ENCODE measurements at places on chromosomes 12 and 14. TPM values are rescaled to one million over a fixed set of nuclear protein-coding genes. Genes with fewer than 3 reads are reported as not detected.

TNFAIP2 gene
- total RNA-seq: 5.5 TPM

DNA sequence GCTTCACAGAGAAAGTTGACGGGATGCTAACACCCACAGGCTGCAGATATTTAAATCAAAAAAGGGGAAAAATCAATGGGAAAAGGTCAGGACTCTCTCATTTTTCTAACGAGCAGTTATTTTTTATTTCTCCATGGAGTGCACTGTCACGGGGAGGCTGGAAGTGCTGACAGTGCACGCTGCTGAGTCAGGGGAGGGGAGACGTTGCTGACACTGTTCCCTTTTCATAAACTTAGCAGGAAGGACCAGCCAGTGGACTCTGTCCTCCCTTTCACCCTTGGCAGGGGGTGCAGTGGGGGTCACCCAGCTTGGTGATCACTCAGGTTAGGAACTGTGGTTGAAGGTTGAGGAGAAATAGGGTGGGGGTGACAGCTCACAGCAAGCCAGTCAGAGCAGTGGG is 65.6 kb upstream of the FUT8 start:
- DNase-seq: no peak

DNA sequence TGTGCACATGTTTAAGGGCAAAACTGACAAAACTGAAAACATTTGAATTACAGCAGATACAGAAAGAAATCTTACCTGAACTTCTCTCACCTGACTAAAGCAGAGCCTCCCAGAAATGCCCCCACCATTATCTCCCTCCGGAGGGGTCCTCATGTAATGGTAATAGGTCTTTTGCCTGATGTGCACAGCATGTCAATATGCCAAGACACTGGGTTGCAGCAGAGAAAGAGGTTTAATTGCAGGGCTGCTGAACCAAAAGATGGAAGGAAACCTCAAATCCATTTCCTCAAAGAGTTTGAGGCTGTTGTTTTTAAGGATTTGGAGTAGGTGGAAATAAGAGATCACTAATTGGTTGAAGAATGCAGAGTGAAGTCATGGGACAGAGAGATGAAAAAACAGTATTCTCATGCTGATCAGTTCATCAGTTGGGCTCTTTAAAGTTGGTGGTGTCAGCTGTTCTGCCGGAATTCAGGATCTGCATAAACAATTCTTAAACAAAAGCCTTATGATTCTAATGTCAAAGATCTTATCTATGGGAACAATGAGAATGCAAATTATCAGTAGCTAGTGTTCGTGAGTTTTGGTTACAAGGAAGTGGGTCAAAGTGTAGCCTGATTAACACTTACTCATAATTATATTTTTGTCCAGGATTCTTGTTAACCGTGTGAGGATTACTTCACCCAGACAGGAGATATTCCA is 18.2 kb downstream of the ANG start:
- DNase-seq: no peak

TMPRSS12 gene
- total RNA-seq: not detected

DNA sequence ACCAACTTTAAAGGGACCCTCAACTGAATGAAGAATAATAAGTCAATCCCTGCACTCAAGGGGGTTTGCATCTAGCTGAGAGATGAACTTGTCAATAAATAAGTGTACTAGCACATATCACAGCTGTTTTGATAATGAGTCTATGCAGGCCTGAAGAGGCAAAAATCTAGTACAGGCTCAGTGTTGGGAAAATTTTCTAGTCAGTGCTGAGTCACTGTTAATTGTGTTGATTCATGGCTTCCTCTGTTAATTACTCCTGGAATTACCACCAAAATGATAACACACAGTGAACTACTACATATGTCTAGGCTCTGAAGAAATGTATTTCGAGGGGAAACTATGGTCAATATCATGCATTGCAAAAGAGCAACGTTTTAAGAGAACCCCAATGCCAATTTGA is 18.9 kb downstream of the SNRPF start:
- peak; percentile 17 for DNase-seq

KRT75 gene
- not detected for total RNA-seq
